Endothelial cell (in vitro differentiated cells): ENCODE measurements at places on chromosomes 11 and 22.

- no peak for DNase-seq
Measured at GRCh38 chr11:115144914-115145313, 359.3 kb downstream of the CADM1 start.

DNA sequence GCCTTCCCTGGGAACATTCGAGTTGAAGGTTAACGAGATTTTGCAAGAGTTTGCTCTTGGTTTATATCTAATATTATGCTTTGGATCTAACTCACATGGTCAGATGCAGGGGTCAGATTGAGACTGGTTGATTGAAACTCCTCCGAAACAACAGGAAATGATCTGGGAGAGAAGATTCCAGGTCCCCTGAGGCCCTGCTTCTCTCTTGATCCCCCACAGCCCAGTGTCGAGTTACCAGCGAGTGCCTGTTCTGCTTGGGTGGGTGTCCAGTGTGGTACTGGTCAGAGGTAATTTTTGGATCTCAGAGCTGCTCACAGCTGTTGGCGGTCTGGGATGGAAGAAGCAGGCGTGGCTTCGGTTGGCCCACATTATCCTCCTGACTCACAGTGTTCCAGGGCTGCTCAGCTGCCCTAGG, 9.2 kb downstream of the FBLN1 start:
- no peak for DNase-seq

DNA sequence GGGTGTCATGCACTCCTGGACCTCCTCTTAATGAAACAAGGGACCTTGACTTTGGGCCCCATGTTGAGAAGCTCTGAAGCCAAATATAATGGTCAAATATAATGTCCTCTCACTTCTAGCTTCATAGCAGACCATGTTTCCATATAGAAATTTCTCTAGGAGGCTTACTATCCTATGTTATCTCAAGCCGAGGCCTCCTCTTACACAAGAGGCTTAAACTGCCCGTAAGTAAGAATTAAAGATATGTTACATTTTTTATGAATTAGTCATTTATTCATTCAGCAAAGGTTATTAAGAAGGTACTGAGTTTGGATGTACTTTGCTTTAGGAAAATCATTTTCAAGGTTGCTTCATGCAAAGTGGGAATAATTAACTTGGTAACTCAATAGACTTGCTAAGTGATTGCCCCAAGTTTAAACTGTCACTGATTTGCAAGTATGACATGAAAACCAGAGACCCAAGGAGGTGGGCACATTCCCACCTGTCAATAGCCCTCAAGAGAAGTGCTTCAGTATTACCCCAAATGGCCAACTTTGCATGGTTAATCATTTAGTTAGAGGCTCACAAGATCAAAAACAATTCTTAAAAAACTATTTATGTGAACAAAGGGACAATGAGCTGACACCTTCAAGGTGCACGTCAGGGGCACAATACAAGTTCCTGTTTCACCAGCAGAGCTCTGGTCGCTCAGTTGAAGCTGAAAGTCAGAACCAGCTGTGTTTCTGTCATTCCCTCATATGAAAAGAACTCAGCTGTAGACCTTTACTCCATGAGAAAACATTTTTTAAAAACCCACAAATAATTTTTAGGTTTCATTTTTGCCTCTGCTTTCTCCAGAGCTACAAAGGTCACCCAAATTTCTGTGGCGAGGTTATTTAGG, 20.9 kb downstream of the BDNF start:
- DNase-seq: no peak

GRCh38 chr11:92413757-92414513, 189.3 kb downstream of the FAT3 start:
- DNase-seq: no peak

GRCh38 chr11:32566517-32566916, 17.1 kb upstream of the EIF3M start:
- no peak for DNase-seq

DNA sequence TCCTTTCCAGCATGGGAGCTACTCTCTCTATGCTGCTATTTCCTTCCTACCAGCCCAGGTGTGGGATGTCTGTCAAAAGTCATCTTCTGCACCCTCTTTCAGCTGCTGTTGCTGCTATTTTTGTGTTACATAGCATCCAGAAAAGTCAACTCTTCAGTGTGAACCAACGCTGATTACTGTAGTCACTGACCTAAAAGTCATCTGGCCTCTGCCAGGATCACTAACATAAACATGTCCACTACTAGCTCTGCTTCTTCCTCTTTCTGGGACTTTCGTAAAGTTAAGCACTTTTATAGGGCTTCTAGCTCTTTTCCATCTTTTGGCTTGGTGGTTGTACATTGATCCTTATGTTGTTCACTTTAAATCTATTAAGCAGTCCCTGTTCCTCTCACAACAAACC, 90.2 kb upstream of the CARD18 start:
- no peak for DNase-seq

DNA sequence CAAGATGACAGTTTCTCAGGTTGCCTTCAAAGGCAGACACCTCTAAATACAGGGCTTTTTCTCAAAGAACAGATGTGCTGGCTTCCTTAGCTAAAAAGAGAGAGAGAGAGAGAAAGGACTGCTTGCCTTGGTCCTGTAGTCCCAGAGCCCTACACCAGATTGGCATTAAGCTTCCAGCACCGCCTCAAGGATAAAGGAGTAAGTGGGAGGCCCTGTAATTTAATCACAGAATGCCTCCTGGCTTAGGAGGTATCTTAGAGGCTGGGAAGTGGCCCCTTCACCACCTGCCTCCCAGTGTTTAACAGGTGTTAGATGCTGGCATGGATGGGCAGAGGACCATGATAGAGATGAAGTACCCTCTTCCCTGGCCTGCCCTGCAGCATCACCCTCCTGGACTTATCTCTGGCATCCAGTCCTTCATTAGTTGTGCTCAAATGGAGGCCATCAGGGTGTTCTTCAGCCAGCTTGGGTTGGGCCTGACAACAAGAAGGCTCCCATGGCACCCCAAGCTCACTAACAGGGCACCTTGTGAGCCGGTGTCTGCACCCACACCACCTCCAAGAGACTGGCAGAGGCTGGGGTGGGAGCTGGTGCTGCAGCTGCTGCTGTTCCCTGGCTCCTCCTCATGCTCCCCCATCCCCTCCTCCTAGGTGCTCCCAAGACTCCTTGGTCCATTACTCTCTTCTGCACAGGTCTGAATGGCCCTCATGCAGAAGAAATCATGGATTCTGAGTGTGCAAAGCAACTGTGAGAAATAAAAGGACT, 32.5 kb downstream of the ABCC8 start:
- no peak for DNase-seq

DNA sequence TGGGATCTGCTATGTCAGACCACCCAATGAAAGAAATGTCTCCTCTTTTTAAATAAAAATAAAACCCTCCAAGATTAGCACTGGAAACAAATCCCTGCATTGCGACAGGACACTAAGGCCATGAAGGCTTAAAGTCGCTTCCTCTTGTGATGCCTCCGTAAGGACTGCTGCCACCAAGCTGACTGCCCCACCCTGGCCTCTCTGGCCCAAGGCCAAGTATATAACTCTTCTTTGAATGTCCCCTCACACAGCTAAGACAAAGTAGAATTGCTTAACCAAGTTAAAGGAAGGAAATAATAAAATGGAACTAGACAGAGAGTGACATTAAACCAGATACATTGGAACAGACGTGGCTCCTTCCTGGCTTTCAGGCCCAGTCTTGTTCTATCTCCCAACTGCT, 7.5 kb upstream of the NRGN start:
- no peak for DNase-seq

- no peak for DNase-seq
Measured at GRCh38 chr22:49417833-49418232, 409.8 kb downstream of the BRD1 start.

DNA sequence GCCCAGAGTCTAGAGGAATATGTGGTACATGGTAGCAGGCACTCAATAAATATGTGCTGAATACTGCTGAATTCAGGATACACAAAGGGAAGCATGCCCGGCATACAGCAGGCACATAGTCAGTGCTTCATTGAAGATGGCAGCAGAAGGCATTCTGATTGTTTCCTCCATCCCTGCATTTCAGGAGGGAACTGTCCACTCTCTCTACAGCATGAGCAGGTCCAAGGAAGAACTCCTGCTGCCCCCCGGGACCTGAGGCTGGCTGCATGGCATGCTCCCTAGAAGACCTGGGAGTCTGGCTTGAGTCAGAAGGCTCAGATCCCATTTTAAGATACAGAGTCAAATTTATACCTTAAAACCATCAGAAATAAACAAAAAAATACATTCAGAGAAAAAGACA, 319.3 kb upstream of the NARS2 start:
- DNase-seq: no peak

DNA sequence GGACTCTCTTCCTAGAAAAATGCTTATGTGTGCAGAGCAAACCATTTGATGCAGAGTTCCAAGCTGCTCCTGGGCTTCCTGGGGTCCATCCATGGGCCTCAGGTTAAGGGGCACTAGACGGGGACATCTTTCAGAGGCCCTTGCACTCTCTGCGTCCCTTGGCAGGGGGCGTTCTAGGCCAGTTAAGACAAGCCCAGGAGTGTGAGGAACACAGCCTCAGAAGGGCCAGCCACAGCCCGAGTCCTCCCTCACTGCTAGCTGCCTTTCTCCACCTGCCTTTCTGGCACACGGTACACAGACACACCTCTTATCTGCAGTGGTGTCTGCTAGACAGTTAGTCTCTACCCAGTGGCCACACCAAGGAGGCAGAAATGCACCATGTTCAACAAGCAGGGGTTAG, 18.0 kb upstream of the BID start:
- DNase-seq: no peak

GRCh38 chr11:69074375-69075140, 25.8 kb downstream of the TPCN2 start:
- no peak for DNase-seq

DNA sequence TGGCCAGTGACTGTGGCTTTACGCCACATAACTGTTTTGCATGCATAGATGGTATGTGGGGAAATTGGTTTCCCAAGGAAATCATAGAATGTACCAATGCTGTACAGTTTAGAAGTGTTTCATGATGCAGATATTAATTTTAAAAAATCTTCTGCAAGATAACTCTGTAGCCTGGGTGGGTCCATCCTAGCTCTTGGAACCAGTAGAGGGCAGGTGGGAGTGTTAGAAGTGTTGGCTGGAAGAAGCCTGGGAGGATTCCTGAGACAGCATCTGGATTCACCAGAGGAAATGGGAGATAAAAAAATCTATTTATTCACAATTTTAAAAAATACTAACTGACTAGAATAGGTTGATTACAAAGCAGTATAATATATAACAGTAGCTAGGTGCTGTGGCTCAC, 139.9 kb upstream of the GRIA4 start:
- DNase-seq: no peak

DNA sequence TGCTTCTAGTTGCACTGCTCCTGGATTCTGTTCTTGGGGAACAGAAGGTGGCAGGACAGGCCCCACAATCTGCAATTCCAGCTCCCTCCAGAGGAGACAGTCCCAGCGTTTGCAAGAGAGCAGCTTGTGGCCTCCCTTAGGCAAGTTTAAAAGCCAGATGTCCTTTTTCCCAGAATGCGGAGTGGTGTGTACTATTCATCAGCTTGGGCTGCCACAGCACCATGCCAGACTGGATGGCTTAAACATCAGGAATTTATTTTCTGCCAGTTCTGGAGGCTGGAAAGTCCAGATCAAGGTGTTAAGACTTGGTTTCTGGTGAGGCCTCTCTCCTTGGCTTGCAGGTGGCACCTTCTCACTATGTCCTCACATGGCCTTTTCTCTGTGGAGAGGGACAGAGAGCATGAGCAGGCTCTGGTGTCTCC, 11.7 kb downstream of the MIAT start:
- peak; percentile 73 for DNase-seq

DNA sequence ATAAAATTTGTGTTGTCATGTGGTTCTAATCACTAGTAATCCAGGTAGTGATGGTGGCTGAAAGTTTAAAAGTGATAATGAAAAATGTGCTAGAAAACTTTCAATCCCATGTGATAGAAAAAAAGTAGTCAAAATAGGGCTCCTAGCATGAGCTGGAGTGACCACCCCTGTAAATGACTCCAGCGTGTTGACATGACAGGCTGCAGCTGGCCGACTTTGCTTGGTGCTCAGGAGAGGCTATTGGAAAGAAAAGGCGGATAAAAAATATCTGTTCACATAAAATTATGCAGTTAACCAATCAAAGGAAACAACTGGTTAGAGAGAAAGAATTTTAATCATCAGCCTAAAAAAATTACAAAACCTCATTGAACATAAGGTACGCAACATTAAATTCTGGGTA, 16.9 kb upstream of the MTCH2 start:
- no peak for DNase-seq

GRCh38 chr11:82895437-82896091, 4.7 kb downstream of the PRCP start:
- no peak for DNase-seq

GRCh38 chr11:27471589-27472397, 797 bp downstream of the LGR4 start:
- DNase-seq: peak; percentile 47

- no peak for DNase-seq
Measured at GRCh38 chr22:47012589-47013370, 250.3 kb downstream of the TBC1D22A start.

DNA sequence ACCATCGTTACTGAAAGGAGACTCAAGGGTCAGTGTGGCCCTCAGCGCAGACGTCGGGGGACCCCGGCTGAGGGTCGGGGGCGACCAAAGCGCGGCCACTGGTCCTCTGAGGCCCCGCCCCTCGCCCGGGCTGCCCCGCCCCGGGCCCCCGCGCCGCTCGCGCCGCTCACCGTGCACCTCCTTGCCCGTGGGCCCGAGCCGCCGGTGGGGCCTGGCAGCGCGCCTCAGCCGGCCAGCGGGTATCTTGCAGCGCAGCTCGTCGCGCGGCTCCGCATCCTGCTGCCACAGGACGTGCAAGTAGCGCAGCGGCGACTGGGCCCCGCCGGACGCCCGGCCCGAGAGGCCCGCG, 419 bp downstream of the ANKRD54 start:
- peak; percentile 67 for DNase-seq

DNA sequence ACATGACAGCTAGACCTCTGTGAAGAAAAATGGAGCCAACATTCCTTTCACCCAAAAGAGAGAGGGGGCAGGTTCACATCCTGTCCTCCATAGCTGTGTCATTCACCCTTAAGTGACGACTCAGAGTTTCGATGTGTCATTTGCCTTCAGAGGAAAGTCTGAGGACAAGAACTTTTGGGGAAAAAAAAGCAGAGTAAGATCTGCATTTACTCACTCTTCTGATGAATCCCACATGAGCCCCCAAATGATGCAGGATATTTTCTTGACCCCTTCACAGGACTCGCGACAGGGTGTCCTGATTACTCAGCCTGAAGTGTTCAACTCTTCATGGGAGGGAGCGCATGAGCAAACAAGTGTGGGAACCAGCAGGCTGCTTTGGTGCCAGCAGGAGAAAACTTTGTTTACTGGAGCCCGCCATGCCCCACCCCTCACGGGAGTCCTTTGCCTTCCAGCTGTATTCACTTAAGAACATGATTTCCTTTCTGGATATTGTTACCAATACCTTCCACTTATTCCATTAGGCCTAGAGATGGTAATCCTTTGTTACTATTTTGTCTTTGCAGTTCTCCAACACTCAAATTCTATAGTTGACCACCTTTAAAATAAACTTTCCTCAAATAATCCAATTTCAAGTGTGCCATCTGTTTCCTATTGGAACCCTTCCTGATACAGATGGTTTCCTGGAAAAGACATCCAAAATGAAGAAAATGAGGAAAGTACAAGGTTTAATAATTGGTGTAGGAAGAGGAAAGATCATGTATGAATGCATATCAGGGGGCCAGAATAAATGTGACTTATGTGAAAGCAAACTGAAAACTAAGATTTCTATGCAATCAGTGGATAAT, 729.8 kb downstream of the FAM181B start:
- no peak for DNase-seq

- DNase-seq: no peak
Measured at GRCh38 chr11:92048415-92048814, 176.2 kb upstream of the FAT3 start.
